ENCODE measurements at places on chromosomes 11 and 22.

GRCh38 chr11:17267576-17267975 lies 9.0 kb upstream of the NUCB2 start:
- no peak for DNase-seq

DNA sequence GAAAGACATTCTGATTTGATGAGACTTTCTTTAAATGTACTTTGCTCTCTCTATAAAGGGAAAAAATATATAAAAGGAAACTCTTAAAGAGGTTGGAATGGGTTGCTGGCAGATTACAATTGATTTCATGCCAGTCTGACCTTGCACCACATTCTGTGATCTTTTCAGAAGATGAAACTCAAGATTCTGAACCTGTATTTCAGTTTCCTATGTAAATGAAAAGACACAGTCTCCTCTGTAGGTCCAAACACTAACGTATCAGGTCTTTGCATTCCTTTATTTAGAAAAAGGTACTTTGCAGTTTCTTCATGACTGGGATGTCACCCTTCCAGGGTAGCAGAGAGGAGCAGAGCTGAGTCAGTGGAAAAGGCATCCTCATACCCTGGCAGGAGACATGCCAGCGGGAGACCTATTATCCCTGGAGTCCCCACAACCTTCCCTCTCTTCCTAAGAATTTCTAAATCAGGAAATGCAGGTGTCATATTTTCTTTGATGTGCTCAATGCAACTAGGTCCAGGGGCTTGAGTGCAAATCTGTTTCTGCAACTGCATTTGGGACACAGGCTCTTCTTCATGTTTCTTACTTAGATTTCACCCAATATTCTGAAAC lies 282.6 kb downstream of the CADM1 start:
- no peak for DNase-seq

GRCh38 chr11:109222761-109223160 lies 199.2 kb upstream of the C11orf87 start:
- no peak for DNase-seq

DNA sequence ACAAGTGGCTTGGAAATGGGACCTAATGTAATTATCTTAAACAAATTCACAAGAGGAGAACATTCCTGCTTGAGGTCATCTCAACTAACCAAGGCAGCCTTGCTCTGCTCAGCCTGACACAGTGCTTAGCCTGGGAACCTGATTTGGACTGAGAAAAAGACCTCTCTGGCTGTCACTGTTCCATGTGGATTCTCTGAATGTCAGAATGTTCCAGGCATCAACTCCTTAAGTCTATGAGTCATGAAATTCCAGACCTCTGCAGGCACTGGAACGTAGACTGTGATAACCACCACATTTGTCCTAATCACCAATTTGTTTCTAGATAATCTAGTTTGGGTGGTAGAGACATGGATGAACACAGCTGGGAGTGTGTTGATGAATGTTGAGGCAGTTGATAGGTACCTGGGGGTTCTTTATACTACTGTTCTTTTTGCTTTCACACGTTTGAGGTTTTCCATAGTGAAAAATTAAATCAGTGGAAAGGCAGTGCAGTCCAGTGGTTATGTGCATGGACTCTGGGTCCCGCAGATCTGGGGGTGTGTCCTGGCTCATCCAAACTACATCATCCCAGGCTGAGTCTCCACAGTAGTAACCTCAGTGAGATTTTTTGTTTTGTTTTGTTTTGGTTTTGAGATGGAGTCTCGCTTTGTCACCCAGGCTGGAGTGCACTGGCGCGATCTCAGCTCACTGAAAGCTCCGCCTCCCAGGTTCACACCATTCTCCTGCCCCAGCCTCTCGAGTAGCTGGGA lies 269.6 kb downstream of the MN1 start:
- DNase-seq, result no peak

- no peak for DNase-seq
Observed at GRCh38 chr22:46737976-46738646, at the start of gene CERK. Gene CERK (minus strand): TSS chr22:46738252. CDS start chr22:46738148, 104 bp downstream.
